ENCODE measurements at places on chromosomes 5 and 9.

- no peak for DNase-seq
Observed at GRCh38 chr5:89470658-89471057, 587.7 kb upstream of the MEF2C start.

DNA sequence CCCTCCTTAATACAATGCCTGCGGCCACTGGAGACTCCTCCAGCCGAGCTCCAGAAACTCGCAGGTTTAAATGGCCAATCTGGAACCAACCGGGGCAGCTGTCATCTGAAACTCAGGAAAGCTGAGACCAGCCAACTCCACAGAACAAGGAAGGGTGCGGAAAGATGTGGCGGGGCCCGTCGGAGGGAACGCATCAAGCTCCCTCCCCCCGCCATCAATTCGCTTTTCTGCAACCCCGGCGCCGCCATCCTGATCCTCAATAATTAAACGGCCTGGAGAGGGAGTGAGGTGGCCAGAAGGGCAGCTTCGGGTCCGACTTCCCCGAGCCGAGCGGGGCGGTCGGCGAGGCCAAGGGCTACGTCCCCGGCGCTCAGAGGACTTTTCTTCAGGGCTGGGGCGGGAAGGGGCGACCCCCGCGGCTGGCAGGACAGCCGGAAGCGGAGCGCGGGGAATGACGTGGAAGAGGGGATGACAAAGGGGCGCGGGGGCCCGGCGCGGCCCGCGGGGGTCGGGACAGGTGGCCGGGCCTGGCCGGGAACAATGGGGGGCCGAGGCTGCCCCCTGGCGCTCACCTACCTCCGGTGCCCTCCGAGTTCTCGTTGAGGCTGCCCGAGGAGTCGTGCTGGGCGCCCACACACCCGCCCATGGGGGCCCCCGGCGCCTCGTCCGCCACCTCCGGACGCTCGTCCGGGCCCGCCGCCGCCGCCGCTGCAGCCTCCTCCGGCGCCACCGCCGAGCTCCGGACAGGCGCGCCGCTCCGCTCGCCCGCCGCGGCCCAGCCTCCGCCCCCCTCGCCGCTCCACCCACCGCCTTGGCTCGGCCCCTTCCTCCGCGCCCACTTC, at the start of gene UBTD2:
Gene UBTD2, minus strand, starts transcription at position 745 of the 842 bp plus-strand sequence. Its CDS starts 99 bp downstream, at position 646.
- peak; percentile 66 for DNase-seq

DNA sequence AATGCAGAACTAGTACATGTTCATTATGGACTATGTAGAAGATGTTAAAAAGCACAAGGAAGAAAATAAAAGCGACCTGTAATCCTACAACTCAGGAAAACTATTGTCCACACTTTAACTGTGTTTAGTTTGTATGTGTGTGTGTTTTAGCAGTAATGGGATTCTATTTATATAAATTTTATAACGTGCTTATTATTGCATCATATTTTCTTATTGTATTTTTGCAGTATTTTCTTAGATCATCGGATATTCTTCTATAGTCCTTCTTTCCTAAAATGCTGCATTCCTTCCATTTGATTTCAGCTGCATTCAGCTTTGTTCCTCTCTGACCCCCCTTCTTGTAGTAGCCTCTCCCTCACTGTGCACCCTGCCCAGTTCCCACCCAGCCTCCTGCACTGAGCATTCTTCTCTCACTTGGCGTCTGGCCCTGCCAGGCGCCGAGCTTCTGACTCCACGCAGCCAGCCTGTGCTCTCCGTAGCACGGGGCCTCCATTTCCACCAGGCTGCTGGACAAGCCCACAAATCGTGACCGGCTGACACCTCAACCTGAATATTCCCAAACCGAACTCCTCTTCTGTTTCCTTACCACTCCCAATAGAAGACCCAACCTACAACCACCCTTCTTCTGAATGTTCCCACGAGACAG, 39.9 kb downstream of the MVB12B start:
- DNase-seq: no peak

GRCh38 chr5:107889387-107889786, 218.7 kb upstream of the EFNA5 start:
- no peak for DNase-seq

- DNase-seq: no peak
Observed at GRCh38 chr5:76104027-76104426, 20.8 kb downstream of the SV2C start.

DNA sequence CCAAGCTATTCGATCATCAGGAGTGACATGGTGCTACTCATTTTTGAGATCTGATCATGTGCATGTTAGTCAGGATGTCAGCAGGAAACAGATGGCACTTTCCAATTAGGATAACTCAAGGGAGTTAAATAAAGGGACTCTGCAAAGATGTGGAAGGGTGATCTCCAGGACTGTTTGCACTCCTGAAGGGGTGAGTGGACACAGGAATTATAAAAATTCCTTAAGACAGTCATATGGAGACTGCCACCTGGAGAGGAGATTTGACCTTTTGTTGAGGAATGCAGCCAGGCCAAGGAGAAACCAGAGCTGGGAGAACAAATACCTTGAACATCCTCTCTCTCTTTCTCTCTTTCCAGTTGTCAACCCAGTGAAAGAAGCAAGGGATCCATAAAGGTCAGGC, 189.1 kb downstream of the GABRG2 start:
- DNase-seq: no peak

Data from stimulated activated CD4-positive, alpha-beta T cell treated with anti-CD3 and anti-CD28 coated beads, Interleukin-4, amount 100 ng/mL, for 4 hours (primary cell).